ENCODE measurements at places on chromosomes 1 and 21. TPM values are rescaled to one million over a fixed set of nuclear protein-coding genes. Genes with fewer than 3 reads are reported as not detected.

- peak overlapping the region; percentile 45 for H3K27ac ChIP-seq
- H3K36me3 ChIP-seq, result no peaks in the 10 kb centered on the region
- H3K4me3 ChIP-seq, result no peak overlapping the region
- DNase-seq, result no peak
- no peaks in the 10 kb centered on the region for H3K27me3 ChIP-seq
Observed at GRCh38 chr1:189899686-189900425, 577.8 kb downstream of the BRINP3 start.

GRCh38 chr1:29499104-29499650 lies 262.9 kb downstream of the PTPRU start:
- H3K36me3 ChIP-seq, result no peaks in the 10 kb centered on the region
- no peaks in the 10 kb centered on the region for H3K4me1 ChIP-seq
- H3K27me3 ChIP-seq, result peaks cover 27% of the 10 kb centered on the region
- no peak for DNase-seq
- H3K4me3 ChIP-seq, result no peak overlapping the region

Gene LIN28A
- not detected for total RNA-seq

Gene RHCE
- 0.44 TPM for total RNA-seq

Gene PTGS2
- 2.9 TPM for total RNA-seq

Gene LRRC53
- total RNA-seq, result not detected

Gene DENND2C
- total RNA-seq, result 0.93 TPM

DNA sequence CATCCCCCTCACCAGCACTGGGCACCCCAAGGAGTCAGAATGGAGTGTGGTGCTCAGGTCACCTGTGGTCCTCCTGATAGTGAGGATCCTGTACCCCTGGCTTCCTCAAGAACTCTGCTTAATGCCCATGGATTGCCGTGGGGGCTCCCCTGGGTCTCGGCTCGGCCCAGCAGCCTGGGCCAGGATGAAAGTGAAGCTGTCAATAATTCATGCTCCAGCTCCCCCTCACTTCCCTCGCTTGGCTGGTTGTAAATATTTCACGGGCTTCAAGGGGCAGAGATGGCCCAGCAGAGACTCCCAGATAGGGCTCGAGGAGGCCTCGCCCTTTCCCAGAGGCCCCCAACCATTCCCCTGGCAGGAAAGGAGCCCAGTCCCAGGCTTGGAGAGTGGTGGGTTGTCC lies 42.6 kb upstream of the KCNA10 start:
- H3K36me3 ChIP-seq, result no peaks in the 10 kb centered on the region
- no peaks in the 10 kb centered on the region for H3K4me1 ChIP-seq
- H3K27me3 ChIP-seq, result peaks cover 17% of the 10 kb centered on the region
- H3K4me3 ChIP-seq, result no peak overlapping the region
- no peak for DNase-seq

Gene FAM131C
- total RNA-seq, result 0.33 TPM

Gene S100A1
- total RNA-seq, result not detected

GRCh38 chr1:172162236-172162635 lies 258.2 kb upstream of the C1orf105 start:
- no peak overlapping the region for H3K4me3 ChIP-seq
- H3K36me3 ChIP-seq, result no peaks in the 10 kb centered on the region
- H3K4me1 ChIP-seq, result no peaks in the 10 kb centered on the region
- H3K27me3 ChIP-seq, result no peaks in the 10 kb centered on the region
- DNase-seq, result no peak
- no peak overlapping the region for H3K27ac ChIP-seq

Gene ASPM
- 48.8 TPM for total RNA-seq

DNA sequence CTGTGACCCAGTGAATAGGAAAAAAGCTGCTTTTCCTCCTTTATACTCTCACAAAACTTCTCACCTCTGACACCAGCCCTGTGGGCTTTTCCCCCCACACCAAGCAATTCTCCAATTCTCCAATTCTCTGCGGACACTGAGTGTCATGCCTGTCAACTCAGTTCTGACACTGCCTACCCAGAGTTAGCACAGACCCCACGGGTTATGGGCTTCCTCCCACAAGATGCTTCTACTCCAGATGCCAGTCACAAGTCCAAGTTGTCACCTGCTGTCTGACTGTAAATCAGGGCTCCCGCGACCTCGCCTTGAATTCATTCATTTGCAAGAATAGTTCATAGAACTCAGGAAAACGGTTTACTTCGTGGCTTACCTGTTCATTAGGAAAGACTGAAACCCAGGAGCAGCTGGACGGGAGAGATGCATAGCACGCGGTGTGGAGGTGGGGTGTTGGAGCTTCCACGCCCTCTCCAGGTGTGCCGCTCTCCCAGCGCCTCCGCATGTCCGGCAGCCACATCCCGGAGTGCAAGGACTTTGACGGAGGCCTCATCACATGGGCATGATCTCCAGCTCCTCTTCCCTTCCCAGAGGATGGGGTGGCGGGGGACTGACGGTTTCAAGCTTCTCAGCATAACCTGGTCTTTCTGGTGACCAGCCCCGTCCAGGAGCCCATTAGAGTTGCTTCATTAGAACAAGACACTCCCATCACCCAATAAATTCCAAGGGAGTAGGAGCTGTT lies 154.7 kb downstream of the PGBD5 start:
- peaks cover 25% of the 10 kb centered on the region for H3K4me1 ChIP-seq
- H3K36me3 ChIP-seq, result peaks cover 11% of the 10 kb centered on the region
- no peak overlapping the region for H3K4me3 ChIP-seq
- no peak for DNase-seq
- H3K27ac ChIP-seq, result peak overlapping the region; percentile 84

- no peak overlapping the region for H3K4me3 ChIP-seq
- H3K27me3 ChIP-seq, result peaks cover 17% of the 10 kb centered on the region
- peaks cover 3% of the 10 kb centered on the region for H3K4me1 ChIP-seq
- no peak for DNase-seq
- no peak overlapping the region for H3K27ac ChIP-seq
Observed at GRCh38 chr1:116671912-116672311, 4.4 kb upstream of the IGSF3 start.

GRCh38 chr1:76428028-76428427 lies 353.5 kb downstream of the ST6GALNAC3 start:
- no peak overlapping the region for H3K4me3 ChIP-seq
- no peaks in the 10 kb centered on the region for H3K4me1 ChIP-seq
- DNase-seq, result no peak
- H3K27me3 ChIP-seq, result no peaks in the 10 kb centered on the region
- no peak overlapping the region for H3K27ac ChIP-seq

- no peaks in the 10 kb centered on the region for H3K27me3 ChIP-seq
- H3K4me3 ChIP-seq, result no peak overlapping the region
- no peak overlapping the region for H3K27ac ChIP-seq
- no peaks in the 10 kb centered on the region for H3K36me3 ChIP-seq
- H3K4me1 ChIP-seq, result no peaks in the 10 kb centered on the region
Observed at GRCh38 chr1:216457356-216457755, 34.1 kb upstream of the USH2A start.

Gene OLIG1
- total RNA-seq, result not detected

Gene SZRD1
- 185 TPM for total RNA-seq

DNA sequence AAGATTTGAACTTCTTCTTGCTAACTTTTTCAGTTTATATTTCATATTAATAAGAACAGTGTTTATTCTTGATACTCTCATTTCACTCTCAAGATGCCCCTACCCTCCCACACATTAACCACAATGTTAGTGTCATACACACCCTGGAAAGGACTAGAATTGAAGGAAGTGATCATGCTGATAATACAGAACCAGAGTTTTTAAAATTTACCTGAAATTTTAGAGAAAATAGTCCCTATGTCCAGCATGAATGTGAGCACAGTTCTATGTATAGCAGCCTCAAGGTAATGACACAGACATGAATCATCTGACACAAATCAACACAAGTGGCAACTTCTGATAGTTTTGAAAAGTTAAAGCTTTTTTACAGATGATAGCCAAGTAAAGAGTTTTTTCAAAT lies 26.0 kb downstream of the RGS1 start:
- H3K36me3 ChIP-seq, result no peaks in the 10 kb centered on the region
- DNase-seq, result no peak
- H3K4me1 ChIP-seq, result peaks cover 26% of the 10 kb centered on the region
- H3K27me3 ChIP-seq, result no peaks in the 10 kb centered on the region

Gene BARHL2
- not detected for total RNA-seq

DNA sequence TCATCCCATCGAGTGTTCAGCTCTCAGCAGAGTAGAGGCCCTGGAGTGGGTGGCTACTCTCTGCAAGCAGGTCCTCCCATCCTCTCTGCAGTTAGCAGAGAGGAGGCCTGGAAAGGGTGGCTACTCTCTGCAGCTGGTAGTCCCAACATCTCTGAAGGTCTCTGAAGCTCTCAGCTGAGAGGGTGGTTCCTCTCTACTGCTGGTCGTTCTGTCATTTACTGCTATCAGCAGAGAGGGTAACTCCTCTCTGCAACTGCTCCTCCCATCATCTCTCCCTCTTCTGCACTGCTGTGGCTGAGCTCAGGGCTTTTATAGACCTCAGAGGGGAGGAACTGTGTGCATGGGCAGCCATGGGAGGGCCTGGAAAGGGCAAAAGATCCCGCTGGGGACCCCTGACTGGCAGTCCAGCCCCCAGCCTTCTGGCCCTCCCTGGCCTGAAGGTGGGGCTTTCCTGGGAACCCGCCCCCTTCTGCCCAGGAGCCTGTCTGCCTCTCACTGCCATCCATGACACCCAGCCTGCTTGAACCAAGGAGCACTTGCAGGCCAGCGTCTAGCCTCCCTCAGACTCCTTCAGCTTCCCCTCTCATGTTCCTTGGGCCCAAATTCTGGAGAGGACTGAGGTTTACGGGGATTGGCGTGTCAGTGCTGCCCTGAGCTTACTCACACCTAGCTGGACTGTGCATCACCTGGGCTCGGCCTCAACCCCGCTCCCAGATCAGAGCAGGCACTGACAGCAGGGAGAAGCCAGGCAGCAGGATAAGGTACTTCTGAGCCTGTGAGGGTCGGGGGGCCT lies 898.3 kb upstream of the NEGR1 start:
- H3K4me3 ChIP-seq, result no peak overlapping the region
- no peaks in the 10 kb centered on the region for H3K27me3 ChIP-seq
- DNase-seq, result no peak
- no peaks in the 10 kb centered on the region for H3K4me1 ChIP-seq
- H3K27ac ChIP-seq, result no peak overlapping the region

DNA sequence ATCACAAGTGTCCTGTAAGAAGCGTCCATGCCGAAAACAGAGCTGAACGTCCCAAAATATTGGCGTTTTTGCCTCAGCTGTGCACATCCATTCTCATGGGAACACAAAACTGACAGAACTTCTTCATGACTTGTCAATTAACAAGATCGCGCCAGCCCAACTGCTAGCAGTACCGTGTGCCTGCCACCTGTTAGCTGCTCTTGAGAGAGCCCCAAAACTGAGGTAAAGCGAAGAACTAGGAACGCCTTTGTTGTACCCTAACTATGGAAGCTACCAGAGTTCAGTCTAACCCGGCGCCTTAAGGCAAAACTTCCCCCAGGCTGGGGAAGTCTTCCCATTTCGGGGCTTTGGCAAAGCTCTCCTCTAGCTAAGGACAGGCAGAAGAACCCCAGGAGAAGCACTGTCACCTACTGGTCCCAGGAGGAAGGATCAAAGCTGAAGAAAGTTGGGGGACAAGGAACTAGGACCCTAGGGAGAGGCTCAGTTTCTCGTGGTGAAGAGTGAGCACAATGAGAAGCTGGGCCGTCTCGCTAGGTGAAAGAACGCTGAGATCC lies 719 bp downstream of the EYA3 start:
- H3K4me3 ChIP-seq, result peak overlapping the region; percentile 90
- DNase-seq, result peak; percentile 40
- no peaks in the 10 kb centered on the region for H3K27me3 ChIP-seq
- H3K27ac ChIP-seq, result peak overlapping the region; percentile 86
- H3K4me1 ChIP-seq, result peaks cover 36% of the 10 kb centered on the region
- no peaks in the 10 kb centered on the region for H3K36me3 ChIP-seq

Gene CRP
- total RNA-seq, result not detected

DNA sequence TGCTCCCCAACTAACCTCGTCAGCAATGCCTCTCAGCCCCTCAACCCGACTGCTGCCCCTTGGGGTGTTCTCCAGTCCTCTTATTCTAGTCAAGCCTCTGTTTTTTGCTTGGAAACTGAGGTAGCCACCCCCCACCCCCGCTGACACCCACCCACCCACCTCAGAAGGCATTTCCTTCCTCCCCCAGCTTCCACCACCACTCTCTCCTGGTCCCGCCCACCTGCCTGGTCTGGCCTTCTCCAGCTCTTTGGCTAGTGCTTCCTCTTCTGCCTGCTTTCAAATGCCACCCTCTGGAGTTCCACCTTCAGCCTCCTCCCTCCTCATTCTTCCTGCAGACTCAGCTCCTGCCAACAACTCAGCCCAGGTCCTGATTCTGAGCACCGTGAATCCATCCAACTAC lies 35.3 kb downstream of the OLFML2B start:
- no peak overlapping the region for H3K4me3 ChIP-seq
- H3K36me3 ChIP-seq, result peaks cover 1% of the 10 kb centered on the region
- H3K4me1 ChIP-seq, result no peaks in the 10 kb centered on the region

DNA sequence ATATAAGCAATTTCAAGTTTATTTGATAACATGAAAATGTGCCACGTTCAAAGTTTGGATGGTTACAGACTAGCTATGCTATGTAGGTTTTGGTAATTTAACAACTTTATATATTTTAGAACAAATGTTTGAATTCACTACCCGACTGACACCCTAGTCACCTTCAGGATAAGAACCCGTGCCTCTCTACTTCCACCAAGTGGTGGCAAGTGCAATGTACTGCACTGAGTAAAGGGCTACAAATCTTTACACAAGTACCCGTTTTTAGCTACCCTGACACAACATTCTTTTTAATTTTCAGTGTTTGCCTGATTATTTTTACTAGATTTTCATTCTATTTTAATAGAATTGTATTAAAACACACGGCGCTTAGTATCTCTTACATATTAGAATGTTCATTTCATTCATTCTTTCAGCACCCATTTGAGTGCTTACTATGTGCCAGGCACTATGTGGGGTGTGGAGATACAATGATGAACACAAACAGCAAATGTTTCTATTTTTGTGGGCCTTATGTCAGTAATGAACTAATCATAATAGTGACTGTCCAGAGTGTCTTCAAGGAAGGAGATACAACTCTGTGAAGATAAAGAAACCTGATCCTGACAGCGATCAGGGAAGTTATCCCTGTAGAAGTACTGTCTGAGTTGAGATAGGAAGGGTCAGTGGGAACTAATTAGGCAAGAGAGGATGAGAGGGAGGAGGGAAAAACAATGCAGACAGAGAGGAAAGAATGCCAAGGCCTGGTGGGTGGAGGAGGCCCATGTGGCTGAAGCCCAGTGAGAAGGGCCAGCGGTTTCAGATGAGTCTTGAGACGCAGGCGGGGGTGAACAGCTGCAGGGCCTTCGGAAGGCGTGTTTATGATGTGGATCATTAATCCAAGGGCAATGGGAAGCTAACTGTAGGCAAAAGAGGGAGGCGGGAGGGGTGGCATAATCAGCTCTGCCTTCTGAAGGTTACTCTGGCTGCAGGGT lies 3.8 kb downstream of the LCA5L start:
- DNase-seq, result peak; percentile 36
- no peaks in the 10 kb centered on the region for H3K36me3 ChIP-seq
- H3K27ac ChIP-seq, result no peak overlapping the region
- H3K4me3 ChIP-seq, result no peak overlapping the region
- peaks cover 13% of the 10 kb centered on the region for H3K4me1 ChIP-seq
- H3K27me3 ChIP-seq, result peaks cover 7% of the 10 kb centered on the region

DNA sequence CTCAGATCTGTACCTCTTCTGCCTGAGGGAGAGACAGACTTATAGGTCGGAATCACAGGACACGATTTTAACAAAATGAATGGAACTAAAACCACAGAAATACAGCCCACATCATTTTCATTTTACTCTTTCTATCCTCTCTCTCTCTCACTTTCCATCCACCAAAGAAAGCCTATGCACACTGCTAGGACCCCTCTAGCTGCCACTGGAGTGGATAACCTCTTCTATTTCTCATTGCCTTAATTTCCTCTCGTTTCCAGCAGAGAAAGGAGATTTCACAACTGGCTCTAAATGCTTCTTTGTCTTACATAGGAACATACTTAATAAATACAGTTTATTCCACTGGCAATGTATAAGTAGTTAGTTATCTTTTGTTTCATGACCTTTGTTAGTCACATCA lies 867.8 kb upstream of the ADGRL4 start:
- H3K36me3 ChIP-seq, result no peaks in the 10 kb centered on the region
- H3K4me1 ChIP-seq, result no peaks in the 10 kb centered on the region
- no peaks in the 10 kb centered on the region for H3K27me3 ChIP-seq
- no peak overlapping the region for H3K27ac ChIP-seq

Gene MANEAL
- total RNA-seq, result 1.5 TPM

All from activated CD4-positive, alpha-beta memory T cell treated with anti-CD3 and anti-CD28 coated beads for 36 hours (primary cell).